ENCODE measurements at places on chromosomes 11 and 22.

DNA sequence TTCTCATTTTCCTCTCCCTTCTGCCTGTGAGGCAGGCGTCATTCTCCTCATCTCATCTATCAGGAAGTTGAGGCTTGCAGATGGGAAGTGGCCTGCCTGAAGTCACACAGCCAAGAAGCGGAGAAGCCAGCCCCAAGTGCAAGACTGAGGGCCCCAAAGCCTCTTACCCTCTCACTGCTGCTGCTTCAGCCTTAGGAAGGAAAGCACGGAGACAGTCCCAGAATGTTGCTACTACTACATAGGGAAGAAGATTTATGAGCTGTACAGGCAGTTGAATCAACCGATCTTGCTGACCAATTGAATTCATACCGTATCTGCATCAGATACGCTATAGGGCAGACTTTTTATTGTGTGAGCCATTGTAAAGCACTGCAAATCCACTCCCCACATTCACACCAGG is 89.0 kb downstream of the CWC15 start:
- DNase-seq, result no peak

- DNase-seq, result no peak
Measured at GRCh38 chr11:76621868-76622267, 48.7 kb downstream of the LRRC32 start.

- DNase-seq, result no peak
Measured at GRCh38 chr11:94089341-94089740, 39.3 kb upstream of the PANX1 start.

DNA sequence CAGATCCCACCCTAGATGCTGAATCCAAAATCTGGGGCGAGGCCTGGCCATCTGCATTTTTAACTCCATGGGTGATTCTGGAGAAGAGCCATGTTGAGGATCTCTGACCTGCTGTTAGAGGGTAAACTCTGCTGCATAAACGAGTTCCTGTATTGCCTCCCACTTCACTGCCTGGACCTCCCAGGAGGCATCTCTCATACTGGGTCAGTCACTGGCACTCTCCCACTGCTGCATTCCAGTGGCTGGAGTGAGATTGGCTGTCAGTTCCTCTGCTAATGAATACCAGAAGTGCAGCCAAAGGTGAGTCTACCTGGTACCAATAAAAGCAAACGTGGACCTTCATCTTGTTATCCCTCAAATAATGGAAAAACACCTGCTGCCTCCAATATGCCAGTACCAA is 10.3 kb downstream of the POLDIP3 start:
- DNase-seq, result no peak

GRCh38 chr22:47388331-47388730 is 625.9 kb downstream of the TBC1D22A start:
- no peak for DNase-seq

- DNase-seq, result no peak
Measured at GRCh38 chr22:22554587-22555284, 4.3 kb downstream of the PRAME start.

GRCh38 chr11:33721426-33721825 is 14.8 kb downstream of the CD59 start:
- no peak for DNase-seq

- DNase-seq, result no peak
Measured at GRCh38 chr11:63505857-63506528, at the start of gene LGALS12. TSS of gene LGALS12 (plus strand) at chr11:63506084. CDS start at chr11:63506459, 375 bp downstream.

- DNase-seq, result peak; percentile 33
Measured at GRCh38 chr11:81497202-81497804, 1236.4 kb downstream of the FAM181B start.

DNA sequence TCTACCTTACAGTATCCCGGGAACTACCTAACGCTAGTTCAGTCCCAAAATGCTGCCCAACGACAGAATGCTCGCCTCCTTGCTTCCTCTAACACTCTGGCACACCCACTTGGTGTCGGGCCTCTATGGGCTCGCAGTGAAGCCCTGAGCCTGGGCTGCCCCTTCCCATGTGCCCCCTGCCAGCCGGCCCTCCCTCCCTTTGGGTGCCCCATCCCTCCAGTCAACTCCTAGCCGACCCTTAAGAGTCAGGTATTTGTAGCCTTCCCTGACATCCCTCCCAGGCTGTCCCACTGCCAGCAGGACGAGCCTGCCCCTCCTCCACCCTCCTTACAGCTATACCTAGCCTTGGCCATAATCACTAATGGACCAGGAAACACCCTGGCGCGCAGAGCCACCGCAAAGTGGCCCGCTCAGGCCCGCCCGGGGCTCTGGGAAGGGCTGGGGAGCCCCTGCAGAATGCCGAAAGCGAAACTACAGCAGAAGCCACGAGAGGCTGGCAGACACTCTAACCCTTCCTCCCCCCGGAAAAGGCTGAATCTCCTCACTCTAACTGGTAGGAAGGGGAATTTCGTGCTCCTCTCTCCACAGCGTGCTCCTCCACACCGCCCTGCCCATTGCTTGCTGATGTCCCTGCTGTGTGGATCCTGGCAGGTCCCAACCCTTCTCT is 8.2 kb downstream of the CBX7 start:
- DNase-seq, result no peak

All from large intestine (tissue), 12 donors.